AG20443 (cell line): ENCODE measurements at places on chromosomes 3 and 15.

DNA sequence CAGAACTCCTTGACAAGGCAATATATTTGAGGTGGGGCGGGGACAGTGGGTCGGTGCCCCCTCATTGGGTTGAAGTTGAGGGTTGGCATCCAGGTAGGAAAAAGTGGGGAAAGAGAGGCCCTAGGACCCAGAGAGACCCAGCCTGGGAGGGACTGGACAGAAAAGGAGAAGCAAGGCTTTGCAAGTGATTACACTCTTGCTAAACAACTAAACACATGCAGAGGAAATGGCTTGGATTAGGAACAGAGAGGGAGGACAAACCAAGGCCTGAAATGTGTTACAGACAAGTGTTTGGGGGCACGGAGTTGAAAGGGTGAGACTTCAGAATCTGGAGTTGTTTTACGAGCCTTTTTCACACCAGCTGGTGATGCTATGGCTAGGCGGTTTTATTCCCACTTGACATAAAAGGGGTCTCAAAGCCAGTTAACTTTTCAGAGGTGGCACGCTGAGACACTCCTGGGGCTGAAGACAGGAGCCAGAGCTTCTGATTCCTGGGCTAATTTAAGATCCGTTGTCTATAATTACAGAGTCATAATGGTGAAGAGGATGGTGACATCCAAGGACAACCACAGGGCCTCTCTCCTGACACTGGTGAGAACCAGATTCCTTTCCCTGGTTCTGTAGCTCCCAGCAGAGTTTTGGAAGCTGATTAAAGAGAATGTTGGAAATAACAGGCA lies 7.7 kb upstream of the KCTD6 start:
- no peak for DNase-seq

DNA sequence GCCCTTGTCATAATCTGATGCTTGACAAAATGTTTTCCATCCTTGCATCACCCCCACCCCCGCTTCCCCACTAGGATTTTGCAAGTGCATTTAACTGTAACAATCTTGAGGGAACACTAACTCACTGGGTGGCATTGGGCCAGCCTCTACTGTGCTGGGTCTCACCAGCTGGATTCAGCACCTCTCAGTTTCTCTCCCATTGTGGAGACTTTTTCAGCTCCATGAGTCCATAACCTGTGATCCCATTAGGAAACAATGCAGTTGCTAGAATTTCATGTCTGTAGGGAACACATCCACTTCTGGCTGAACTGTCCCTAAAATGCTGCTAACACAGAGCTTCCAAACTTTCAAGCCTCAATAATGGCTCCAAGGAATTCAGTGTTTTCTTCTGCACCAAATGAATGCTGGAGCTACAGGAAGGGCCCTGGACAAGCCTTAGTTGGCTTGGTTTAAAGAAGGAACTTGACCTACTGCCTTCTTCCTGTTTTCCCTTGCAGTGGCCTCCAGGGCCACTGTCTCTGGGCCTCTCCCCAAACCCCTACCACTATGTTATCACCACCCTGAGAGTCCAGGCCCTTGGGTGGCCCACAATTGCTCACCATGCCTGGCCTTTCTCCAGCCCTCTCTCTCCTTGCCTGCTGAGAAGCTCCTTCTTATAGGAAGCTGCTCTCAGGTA lies 15.6 kb downstream of the CYP19A1 start:
- DNase-seq, result no peak

GRCh38 chr3:39317571-39318169 lies 11.8 kb upstream of the CCR8 start:
- no peak for DNase-seq

DNA sequence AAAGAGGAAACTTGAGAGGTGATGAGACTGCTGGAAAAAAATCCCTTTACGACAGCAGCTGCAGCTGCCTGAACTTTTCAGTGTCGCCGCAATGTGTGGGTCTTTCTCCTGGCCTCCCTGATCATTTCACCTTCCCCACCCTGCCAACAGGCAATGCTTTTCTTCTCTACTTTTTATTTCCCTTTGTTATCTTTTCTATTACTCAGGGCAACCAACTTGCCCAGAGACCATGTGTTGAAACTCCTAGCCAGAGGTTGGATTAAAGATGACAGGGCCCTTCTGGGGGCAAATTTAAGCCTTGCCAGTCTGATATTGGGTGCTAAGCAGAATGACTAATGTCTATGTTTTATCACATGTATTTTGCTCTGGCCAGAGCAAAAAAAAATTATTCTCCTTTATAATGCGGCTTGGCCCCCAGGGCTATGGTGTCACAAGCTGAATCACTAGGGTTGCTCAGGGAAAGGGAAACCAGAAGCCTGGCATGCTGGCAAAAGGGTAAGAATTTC lies 51.5 kb upstream of the CFAP20DC start:
- peak; percentile 25 for DNase-seq

GRCh38 chr15:96367311-96368200 lies 37.1 kb downstream of the NR2F2 start:
- DNase-seq, result no peak

DNA sequence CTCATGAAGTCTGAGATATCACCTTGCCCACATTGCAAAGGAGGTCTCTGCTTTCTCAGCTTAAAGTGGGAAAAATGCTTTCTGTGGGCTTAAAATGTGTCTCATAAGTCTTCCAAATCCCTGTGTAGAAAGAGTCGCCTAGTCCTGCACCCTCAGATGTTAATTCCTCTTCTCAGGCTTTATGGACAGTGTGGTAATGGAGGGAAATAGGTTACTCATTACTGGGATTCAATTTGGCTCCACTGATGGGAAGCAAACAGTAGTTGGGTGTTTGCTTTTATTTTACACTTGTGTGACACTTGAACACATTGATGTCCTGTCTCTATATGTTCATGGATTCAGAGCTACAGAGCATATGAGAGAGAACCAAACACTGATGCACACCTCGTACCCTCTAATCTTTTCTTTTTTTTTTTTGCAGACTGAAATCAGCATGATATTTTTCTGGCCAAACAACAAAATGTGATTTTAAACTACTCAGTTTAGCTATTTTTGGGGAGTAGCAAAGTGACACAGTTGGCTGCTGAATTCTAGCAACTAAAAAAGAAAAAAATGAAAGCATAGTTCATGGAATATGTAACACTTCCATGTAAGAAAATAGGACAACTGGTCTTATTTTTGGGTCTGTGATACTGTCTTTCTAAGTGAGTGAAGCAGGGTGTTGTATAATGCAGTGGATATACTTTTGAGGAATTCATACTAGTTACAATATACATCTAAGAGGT lies 8.6 kb downstream of the PTPRG start:
- DNase-seq, result no peak

DNA sequence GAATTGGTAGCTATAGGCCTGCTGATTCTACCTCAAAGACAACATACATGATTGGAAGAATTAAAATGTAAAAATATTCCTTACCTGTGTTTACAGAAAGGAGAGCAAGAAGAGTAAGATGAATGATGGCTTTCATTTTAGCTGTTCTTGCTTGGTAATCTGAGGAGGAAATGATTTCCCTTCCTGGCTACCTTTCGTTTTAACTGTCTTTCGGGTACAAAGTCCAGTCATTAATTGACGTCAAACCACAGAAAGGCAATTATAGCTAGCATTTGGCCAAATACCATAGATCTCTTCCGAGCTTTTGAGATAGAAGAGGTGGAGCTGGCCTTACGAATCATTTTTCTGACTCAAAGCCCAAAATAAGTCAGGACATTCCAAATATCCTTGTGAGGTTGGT lies at the start of gene MUC13:
Gene MUC13 (minus strand): TSS at position 175 of the 400 bp plus-strand sequence. CDS start 39 bp downstream, at position 136.
- DNase-seq, result no peak

DNA sequence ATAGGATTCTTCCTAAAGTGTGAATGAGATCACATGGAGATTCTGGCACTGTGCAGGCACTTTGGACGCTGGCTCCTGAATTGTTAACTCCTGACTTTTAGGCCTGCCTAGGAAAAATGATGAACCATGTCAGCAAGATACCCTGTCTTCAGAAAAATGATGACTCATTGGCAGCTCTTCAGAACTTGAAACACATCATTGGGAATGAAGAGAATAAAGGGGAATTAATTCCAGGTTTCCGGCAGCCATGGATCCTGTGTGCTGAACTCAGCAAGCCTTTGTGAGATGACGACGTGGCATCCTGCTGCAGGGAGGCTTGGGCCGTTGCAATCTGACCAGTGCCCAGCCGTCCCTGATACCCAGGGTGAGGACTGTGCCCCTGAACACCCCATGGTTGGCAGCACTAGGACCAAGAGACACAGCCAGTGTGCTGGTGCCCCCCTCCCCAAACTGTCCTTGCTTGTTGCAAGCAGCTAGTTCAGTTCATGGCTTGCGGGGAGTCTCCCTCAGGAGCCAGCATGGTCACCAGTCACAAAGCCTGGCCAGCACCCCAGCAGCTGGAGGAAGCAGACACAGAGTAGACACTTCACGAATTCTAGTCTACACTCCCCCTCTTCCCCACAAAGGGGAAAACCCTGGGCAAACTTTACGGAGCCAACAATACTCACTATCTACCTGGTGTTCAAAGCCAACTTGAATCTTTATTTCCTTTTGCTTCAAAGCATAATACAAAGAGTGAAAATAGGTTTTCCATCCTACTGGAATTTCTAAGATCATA lies 7.8 kb upstream of the LIPC start:
- peak; percentile 61 for DNase-seq

DNA sequence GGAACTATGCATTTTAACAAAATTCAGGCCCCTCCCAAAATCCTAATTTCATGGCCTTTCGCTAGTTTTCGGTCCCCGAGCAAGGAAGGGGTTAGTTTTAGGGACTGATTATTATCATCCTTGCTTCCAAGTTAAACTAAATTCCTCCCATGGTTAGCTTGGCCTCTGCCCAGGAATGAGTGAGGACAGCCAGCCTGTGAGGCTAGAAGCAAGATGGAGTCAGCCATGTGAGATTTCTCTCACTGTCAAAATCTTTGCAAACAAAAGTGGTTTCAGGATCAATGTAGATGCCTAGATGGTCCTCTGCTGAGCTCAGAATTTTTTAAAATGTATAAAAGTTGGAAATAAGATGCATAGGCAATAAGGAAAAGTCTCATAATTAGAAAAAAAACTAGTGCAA lies 208.9 kb downstream of the RSL24D1 start:
- DNase-seq, result no peak

- DNase-seq, result no peak
These were observed 136.8 kb upstream of the ANKRD28 start for GRCh38 chr3:15934389-15935195.

GRCh38 chr15:78343276-78344060 lies 3.3 kb downstream of the CRABP1 start:
- no peak for DNase-seq

DNA sequence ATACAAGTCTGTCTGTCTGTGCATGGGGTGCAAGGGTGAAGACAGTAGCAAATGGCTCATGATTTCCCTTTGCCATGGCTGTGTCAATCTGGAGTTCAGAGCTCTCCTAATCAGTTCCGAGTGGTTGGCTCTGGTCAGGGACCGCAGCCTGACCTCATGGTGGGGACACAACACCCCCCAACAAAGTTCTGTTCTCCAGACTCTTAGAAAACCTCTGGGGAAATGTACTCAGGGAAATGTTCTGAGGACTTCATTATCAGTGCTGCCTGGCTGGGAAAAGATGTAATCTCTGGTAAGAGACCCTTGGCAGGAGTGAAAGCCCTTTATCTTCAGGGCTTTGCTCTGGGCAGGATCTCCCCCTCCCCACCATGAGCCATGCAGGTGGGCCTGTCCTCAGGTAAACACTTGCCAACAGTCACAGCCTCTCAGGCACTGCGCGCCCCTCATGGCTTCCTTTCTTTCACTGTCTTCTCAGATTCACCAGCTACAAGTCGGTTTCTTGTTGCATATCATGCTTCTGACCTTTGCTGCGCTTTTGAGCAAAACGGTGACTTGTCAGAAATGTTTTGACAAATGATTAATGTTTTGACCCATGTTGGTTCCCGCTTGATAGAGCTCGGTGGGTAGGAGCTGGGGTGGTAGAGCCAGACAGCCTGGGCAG lies 95.5 kb downstream of the ST6GAL1 start:
- no peak for DNase-seq

DNA sequence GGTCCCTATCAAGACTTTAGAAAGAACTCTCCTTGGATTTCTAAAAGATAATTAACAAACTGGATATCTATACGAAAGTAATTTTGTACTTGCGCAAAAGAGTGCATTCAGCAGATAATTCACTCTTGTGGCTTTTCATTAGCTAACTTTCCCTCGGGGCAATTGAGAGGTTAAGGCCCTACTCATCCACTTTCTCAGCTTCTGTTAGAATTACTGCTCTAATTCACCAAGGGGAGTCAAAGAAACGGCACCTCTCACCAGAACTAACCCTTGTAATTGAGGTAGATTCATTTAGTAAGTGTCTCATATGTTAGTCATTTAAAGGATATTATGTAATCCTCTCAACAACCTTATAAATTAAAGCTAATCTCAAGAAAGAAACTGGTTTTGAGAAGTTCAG lies 22.5 kb upstream of the MB21D2 start:
- DNase-seq, result no peak

GRCh38 chr3:124974691-124975090 lies 40.1 kb upstream of the MUC13 start:
- no peak for DNase-seq

GRCh38 chr3:116059421-116060096 lies 385.7 kb downstream of the LSAMP start:
- peak; percentile 81 for DNase-seq

- no peak for DNase-seq
These were observed 78.2 kb downstream of the GALK2 start for GRCh38 chr15:49248291-49248690.

- DNase-seq, result no peak
These were observed 291.2 kb upstream of the RBMS3 start for GRCh38 chr3:28989646-28990089.

GRCh38 chr3:53700441-53700840 lies 145.8 kb downstream of the CHDH start:
- no peak for DNase-seq

GRCh38 chr15:68507447-68507846 lies 71.3 kb upstream of the CORO2B start:
- DNase-seq, result no peak

- DNase-seq, result peak; percentile 84
These were observed 74.5 kb downstream of the LSM3 start for GRCh38 chr3:14253022-14253706.

GRCh38 chr3:24688446-24689148 lies 193.9 kb upstream of the THRB start:
- DNase-seq, result no peak

GRCh38 chr3:194962056-194962455 lies 276.4 kb downstream of the FAM43A start:
- DNase-seq, result no peak

DNA sequence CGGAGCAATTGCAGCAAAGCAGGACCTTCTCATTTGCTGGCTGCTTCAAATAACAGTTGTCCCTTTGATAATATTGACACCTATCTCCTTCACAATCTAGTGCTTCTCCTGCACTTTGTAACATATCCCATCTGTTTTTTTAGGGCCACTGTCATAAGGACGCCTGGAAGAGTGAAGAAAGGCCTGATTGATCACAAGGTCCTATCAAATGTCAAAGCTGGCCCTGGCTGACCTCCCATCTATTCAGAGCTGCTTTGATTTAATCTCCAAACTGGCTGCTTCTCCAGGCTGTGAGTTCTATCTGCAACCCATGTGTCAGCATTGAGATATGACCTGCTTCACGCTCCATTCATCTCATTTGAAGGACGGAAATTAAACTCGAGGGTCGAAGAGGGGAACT lies 601.2 kb upstream of the KCNMB2 start:
- DNase-seq, result no peak
